ENCODE measurements at places on chromosomes 6 and 20.

- DNase-seq, result no peak
Observed at GRCh38 chr20:3727401-3728021, 5.0 kb upstream of the HSPA12B start.

- DNase-seq, result no peak
Observed at GRCh38 chr6:154558513-154558912, 48.0 kb upstream of the CNKSR3 start.

GRCh38 chr6:50120300-50120699 is 70.6 kb upstream of the DEFB112 start:
- DNase-seq, result no peak

- no peak for DNase-seq
Observed at GRCh38 chr6:6566766-6567165, 21.8 kb upstream of the LY86 start.

- no peak for DNase-seq
Observed at GRCh38 chr20:6697228-6697972, 70.1 kb upstream of the BMP2 start.

DNA sequence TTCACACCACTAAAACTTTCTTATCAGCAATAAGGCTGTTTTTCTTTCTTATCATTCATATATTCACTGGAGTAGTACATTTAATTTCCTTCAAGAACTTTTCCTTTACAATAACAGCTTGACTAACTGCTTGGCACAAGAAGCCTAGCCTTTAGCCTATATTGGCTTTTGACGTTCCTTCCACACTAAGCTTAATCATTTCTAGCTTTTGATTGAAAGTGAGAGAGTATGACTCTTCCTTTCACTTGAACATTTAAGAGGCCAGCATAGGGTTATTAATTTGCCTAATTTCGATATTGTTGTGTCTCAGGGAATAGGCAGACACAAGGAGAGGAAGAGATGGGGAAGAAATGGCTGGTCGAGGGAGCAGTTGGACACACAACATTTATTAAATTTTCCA is 23.6 kb downstream of the THEMIS start:
- no peak for DNase-seq

GRCh38 chr20:25248786-25249172 is 894 bp downstream of the PYGB start:
- DNase-seq, result no peak

DNA sequence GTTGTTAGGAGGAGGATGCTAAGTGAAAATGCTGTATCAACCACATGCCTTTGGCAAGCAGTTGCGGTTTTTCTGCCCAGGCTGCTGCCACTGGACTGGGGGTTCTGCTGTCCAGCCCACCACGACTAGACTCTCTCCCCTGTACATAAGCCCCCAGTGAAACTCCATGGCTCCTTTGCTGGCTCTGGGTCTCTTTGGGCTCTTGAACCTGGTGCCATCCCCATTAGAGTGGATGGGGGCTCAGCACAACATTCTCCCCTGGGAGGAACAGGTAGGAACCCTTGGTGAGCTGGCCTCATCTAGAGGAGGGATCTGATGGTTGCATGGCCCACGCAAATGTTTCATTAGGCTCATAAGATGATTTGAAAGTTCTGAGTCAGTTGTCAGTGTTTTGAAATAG is 204.8 kb upstream of the KCNG1 start:
- DNase-seq, result no peak

- no peak for DNase-seq
Observed at GRCh38 chr20:14197097-14197496, 140.3 kb downstream of the FLRT3 start.

DNA sequence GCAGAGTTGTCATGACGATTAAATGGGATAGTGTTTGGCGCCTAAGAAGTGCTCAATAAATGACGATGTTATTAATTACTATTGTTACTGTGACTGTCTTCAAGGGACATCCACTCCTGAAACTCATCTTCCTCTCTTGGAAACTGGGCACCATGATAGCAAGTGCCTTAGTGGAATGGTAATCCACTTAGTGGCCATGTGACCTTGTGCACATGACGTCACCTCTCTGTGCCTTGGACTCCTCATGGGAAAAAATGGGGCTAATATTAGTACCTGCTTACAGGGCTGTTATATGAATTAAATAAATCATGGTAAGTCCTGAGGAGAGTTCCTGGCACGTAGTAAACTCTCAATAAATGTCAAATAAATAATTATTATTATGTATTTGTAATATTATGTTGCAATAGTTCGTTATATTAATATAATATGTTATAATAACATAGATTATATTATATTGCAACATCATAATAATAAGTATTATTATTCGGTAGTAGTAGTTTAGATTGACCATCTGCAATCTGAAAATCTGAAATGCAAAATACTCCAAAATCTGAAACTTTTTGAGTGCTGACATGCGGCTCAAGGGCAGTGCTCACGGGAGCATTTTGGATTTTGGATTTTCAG is 40.9 kb downstream of the EYA2 start:
- no peak for DNase-seq

GRCh38 chr20:56439771-56440291 is 27.8 kb downstream of the CASS4 start:
- no peak for DNase-seq

DNA sequence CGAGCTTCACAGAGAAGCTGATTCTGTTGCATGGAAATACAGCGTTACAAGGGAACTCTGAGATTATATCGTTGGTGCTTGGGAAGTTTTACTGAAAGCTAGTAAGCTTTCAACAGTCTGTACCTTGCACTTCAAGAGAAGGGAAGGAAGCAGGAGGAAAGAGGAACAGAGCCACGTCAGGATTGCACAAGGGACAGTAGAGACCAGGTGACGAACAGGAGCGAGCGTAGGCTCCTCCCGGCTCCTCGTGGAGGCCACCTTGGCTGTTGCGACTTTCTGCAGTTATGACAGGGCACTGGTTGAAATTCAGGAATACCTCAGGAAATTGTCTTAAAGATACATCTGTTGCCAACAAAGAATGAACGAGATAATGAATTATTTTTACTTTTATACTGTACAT is 18.8 kb downstream of the RTF2 start:
- no peak for DNase-seq

GRCh38 chr6:156933201-156934068 is 156.3 kb downstream of the ARID1B start:
- DNase-seq, result no peak

GRCh38 chr20:47727170-47727880 is 58.0 kb downstream of the SULF2 start:
- DNase-seq, result no peak

DNA sequence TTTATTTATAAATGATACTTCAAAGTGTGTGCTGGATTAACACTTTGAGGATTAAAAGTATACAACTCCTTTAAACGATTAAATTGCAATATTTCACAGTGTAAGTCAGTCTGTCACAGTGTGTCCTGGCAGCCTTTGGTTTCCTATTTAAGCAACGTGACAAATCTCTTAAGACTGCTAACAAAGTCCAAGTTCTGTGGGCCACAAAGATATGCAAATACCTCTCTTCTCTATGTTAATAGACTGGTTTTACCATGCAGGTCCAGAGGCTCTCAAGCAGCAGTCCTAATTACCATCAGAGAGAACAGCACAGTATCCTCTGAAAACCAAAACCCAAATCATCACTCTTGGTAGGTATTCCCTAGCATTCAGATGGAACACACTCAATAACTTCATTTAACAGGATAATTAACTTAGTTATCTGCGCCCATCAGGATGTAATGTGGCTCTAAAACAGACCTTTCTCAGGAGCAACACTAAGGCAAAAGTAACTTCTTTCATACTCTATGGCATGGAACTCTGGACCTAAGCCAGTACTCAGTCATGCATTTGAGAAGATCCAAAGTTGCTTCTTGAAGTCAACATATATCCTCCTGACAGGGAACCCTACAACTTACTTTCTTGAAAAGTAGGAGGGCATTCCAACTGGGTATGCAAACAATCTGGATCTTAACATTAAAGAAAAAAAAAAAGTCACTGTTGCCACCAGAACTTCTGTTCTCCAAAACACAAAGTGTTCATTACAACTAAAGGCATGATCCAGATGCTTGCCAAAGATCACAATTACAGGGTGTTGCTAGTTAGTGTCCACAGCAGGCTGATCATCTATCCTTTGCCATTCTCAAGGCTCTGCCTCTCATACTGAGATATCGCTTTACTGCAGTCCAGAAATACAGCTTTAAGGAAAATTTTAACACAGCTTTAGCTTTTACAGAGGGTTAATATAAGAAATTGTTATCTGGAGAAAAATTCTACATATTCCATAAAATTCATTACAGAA is 53.2 kb downstream of the MAN1A1 start:
- no peak for DNase-seq

DNA sequence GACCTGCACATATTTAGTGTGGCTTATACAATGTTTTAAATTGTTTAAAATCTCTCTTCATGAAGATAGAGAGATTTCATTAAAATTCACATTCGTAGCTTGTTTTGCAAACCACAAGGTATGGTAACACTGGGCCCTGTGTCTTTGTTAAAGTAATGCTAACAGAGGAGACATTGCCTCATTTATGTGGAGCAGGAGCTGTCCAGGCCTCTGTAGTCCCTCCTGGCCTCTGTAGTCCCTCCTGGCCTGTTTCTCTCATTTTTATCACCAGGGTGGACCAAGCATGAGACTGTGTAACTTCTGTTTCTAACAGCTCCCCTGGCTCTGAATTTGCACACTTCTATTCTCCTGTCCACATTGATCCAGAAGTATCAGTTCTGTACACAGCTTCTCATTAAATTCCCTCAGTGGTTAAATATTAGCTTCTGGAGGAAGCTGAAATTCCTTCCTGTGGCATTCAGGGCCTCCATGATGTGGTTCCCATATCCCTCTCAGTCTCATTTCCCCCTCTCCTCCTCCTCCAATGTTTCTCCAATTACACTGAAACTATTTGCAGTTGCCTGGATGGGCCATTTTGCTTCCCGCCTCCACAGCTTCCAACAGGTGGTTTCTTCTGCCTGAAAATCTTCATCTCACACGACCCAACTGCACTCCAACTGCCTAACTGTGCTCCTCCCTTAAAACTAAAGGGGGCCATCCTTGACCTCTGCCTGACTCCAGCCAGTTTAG is 340.4 kb downstream of the SYNE1 start:
- no peak for DNase-seq

GRCh38 chr20:38873050-38873581 is 53.1 kb upstream of the FAM83D start:
- peak; percentile 35 for DNase-seq

DNA sequence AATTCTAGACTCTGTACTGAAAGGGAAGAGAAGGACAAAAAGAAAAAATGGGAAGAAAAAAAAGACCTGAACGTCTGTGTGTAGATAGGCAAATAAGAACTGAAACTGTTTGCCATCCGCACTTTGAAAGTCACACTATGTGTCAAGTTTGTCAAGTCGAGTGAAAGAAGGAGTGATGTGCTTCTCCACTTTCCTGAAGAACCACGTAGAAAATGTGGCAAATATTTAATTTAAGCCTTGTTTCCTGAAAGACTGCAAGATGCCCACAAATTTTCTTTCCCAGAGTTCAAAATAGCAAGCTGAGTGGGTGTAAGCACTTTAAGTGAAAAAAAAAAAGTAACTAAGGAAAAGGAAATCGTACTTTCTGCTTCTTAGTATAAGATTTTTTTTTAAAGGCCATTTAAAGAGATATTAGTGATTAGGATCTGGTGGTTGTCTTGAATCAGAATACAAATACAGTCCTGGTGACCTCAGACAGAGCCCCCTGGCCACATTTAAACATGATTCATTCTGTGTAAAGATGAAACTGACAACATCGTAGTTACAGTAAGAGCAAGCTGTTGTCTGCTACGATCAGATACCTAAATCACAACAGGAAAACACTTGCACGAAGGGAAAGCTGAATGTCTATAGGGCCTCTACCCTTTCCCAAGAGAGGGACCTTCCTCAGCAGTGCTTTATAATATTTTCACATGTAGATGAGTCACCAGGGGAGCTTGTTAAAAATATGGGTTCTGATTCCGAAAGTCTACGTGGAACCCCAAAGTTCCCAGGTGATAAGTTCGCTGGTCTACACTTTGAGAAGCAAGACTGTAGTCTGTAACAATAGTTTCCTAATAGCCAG is 102.3 kb downstream of the HIVEP2 start:
- DNase-seq, result no peak

GRCh38 chr20:17993546-17993945 is 24.7 kb downstream of the MGME1 start:
- DNase-seq, result no peak

GRCh38 chr6:25232479-25232878 is 46.7 kb upstream of the CARMIL1 start:
- no peak for DNase-seq

DNA sequence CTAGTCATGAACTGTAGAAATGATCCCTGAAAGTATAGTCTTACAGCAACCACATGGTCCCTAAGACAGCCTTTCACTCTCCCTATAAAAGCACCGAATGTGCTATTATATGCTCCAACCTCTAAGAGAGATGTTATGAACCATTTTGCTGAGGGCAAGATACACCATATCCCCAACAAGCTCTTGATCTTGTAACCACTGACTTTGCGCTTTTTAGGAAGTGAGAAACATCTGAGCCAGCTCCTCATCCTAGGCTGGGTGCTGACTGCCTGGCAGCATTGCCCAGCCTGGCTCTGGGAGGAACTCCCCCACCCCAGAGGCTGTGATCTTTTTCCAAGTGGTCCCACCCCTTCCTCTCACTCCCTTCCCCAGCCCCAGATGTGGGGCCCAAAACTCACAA is 3.1 kb upstream of the EMILIN3 start:
- no peak for DNase-seq

GRCh38 chr20:21498635-21499034 is 15.2 kb downstream of the NKX2-2 start:
- no peak for DNase-seq

GRCh38 chr6:36389353-36389752 is 1.9 kb upstream of the ETV7 start:
- DNase-seq, result no peak

GRCh38 chr6:55557146-55557545 is 21.8 kb downstream of the HMGCLL1 start:
- DNase-seq, result no peak

GRCh38 chr6:128574402-128574801 is 54.0 kb upstream of the PTPRK start:
- no peak for DNase-seq

Data from activated naive CD4-positive, alpha-beta T cell (primary cell).